ENCODE measurements at places on chromosomes 7 and 10. TPM values are rescaled to one million over a fixed set of nuclear protein-coding genes. Genes with fewer than 3 reads are reported as not detected.

DNA sequence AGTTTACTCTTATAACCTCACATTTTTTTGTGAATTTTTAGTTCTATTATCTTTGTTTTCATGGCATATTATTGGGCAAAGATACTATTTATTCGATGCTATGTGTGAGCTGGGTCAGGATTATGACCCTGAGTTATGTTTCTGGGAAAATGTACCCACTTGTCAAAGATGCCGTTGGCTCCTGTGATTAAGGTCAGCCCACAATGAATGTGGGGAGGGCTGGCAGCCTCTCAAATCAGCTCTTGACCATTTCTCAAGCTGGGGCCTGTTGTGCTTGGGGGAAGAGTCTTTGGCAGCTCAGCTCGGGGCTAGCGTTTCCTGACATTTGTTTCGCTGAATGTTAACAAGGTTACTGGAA is 97.5 kb downstream of the TCF7L2 start:
- DNase-seq, result no peak

DNA sequence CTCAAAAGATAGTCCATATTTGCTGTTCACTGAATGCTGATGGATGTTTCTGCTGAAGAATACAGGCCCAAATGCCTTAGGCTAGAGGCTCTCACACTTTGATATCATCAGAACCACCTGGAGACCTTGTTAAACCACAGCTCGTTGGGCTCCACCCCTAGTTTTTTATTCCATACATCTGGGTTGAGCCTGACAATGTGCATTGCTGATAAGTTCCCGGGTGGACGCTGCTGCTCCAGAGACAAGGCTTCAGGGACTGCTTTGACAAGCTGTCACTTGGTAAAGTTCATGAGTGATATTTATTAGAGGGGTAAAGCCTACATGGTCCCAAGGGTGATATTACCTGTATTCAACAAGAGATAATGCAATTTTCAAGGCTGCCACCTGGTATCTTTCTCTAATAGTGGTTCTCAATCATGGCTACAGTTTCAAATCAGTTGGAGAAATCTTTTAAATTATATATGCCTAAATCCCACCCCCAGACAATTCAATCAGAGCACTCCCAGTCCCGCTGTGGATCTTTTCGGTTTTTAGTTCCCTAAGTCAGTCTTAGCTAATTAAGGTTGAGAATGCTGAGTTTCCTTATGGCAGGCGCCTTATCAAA is 107.1 kb upstream of the GSDME start:
- no peak for DNase-seq

GRCh38 chr7:36128448-36129047 is 24.5 kb upstream of the EEPD1 start:
- DNase-seq, result peak; percentile 89

DNA sequence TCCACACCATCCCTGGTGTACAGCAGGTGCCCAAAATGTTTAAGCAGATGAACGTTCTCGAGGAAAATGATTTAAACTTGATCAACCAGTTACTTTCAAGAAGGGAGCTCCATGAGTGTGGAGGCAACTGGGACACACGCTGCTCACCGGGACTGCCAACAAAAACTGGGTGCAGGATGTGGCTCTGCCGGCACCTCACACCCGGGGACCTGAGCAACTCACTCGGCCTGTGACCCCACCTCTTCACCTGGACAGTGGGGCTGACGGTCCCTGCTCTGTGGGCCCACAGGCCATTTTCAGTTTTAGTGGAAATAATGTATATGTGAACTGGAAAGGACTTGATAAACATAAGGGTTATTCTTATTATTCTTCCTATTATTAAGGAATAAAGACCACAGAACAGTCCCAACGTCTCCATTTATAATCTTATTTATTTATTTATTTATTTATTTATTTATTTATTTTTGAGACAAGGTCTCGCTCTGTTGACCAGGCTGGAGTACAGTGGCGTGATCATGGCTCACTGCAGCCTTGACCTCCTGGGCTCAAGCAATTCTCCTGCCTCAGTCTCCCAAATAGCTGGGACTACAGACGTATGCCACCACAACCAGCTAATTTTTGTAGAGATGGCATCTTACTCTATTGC is 60.6 kb downstream of the RGS10 start:
- no peak for DNase-seq

- no peak for DNase-seq
Measured at GRCh38 chr7:79681454-79681853, 228.0 kb upstream of the MAGI2 start.

DNA sequence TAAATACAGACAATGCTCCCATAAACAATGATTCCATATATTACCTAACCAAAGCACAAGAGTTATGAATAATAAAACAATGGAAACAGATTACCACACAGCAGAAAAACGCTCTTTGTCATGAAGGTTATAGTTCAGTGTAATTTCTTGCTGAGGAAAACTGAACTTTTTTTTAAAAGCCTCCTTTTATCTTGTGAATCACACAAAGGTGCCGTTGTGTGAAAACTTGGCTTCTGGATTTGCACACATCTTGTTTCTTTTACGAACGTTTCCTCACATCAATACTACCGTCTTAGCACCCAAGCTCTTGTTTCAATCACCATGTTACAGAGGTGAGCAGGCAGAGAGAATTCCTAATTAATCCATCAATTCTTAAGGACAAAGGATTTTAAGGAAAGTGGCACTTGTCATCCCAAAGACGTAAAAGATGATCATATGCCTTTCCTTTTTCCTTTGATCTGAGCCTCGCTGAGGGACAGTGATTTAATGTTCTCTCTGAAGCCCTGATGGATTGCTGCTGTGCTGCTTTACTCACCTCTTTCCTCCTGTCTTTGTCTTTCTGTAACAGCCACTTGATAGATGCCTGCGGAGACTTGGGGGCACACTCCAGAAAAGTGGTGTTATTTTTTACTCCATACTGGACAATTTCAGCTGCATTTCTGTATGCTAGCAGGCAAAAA is 110.1 kb downstream of the CD36 start:
- DNase-seq, result no peak

GRCh38 chr10:100790761-100791208 is 45.4 kb downstream of the PAX2 start:
- no peak for DNase-seq

DNA sequence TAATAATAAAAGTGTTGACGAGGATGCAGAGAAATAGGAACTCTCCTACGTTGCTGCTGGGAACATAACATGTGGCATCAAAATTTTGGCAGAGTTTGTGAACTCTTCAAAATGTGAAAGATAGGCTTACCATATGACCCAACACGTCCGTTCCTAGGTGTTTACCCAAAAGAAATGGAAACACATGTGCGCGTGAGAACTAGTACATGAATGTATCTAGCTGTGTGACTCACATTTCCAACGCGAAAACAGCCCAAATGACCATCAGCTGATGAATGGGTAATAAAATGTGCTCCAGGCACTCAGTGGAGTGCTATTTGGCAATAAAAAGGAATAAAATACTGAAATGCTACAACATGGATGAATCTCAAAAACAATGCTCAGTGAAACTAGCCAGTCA is 10.4 kb upstream of the ELFN1 start:
- DNase-seq, result no peak

DNA sequence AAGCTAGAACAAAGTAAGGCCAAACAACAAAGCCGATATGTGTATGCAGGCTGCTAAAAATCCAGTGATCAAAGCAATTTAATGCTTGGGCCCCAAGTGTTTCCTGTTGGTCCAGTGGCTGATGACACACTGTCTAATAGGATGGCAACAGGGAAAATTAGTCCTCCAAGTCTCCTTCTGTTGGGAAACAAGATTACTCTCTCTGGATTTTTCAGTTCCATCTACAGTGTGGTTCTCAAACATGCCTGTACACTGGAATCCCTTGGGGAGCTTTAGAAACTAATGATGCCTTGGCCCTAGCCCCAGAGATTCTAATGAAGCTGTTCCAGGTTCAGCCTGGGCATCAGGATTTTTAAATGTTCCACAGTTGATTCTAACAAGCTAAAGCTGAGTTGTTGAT is 198.7 kb downstream of the AHR start:
- DNase-seq, result no peak

DNA sequence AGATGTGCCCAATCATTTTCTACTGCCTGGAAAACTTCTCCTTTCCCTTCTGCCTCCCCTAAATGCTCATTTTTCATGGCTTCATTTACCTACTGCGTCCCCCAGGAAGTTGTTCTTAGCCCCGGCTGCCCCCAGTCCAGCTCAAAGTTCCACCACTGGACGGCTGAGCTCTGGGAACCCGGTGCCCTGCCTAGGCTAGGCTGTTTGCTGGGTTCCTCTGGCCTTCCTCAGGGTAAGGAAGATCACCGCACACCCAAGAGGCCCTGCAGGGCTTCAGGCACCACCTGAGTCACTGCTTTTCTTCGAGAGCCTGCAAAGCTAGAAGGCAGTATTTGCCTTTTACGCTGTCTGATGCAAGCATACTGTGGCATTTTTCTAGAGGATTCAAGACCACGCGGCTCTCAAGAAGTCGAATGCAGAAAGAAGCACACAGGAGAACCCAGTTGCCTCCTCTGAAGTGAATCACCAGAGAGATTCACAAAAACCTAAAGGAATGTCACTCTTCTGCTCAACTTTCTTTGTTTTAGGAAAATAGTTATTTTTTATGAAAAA is 46.7 kb upstream of the ZMIZ1 start:
- DNase-seq, result no peak

The AGR3 gene
- 8.7 TPM for total RNA-seq

The EN2 gene
- total RNA-seq, result not detected

The SLC13A1 gene
- total RNA-seq, result not detected

The HOXA4 gene
- 9.4 TPM for total RNA-seq
